T follicular helper cell (primary cell): ENCODE measurements at places on chromosomes 12 and 14.

- DNase-seq: no peak
Measured at GRCh38 chr12:79643821-79644220, 46.9 kb downstream of the PAWR start.

- no peak for DNase-seq
Measured at GRCh38 chr12:68007466-68007865, 18.2 kb downstream of the IFNG-AS1 start.

- no peak for DNase-seq
Measured at GRCh38 chr12:45351921-45352670, 136.2 kb downstream of the ANO6 start.

GRCh38 chr12:7068994-7069346 lies 8.5 kb downstream of the C1S start:
- no peak for DNase-seq

DNA sequence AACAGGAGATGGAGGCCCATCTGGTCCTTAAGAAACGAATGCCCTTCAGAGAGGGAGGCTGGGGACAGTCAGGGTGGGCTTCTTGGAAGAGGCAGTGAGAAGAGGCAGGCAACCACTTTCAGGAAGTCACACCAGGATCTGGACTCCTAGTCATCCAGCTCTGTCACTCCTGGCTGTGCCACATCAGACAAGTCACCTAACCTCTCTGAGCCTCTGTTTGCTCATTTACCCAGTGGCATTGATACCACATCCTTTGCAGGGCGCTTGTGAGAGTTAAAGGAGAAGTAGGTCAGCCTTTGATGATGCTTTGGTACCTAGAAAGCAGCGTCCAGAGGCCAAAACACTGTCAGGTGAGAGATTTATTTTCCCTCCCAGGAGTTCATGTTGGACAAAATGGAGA lies 11.1 kb downstream of the CCDC197 start:
- DNase-seq: no peak

DNA sequence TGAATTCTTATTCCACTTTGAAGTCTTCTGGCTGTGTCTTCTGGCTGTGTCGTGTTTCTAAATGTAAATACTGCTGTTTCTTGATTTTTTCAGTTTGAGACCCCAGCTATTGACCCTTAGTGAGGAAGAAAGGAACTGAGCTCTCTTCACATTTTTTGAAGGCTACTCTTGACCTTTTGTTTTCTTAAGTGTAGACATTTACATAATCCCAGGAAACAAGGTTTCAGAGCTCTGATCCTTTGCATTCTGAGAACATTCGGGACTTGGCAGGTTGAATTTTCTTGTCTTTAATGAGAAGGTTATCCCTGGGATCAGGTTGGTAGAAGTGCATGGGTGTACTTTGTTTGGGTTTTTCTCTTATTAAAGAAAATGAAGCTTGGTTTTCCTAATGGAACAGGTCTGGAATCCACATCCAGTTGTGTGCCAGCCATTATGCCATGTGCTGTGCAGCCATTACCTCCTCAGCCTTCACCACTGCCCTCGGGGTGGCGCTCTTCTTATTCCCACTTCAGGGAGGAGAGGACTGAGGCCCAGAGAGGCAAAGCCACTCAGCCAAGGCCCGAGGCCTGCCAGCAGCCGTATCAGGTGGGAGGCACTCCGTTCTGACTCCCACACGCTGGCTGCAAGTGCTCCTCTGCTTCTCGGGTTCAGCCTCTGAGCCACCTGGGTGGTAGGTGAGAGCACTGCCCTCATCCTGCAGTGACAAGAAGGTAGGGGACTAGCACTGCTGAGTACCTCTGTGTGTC lies 120.9 kb downstream of the BEGAIN start:
- no peak for DNase-seq

DNA sequence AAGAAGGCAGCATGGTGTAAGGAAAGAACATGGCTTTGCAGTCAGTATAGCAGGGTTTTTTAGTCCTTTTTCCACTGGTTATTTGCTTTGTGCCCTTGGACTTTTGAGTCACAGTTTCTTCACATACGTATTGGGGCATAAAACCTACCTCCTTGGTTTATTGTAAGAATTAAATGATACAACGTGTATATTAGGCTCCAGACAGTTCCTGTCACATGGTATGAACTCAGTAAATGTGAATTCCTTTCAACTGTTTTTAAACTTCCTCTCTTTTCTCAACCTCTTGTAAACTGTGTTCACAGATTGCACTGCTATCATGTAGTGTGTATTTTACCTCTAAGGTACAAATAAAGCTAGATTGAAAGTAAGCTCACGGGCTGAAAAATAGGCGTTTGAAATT lies 29.5 kb downstream of the MSRB3 start:
- DNase-seq: no peak

DNA sequence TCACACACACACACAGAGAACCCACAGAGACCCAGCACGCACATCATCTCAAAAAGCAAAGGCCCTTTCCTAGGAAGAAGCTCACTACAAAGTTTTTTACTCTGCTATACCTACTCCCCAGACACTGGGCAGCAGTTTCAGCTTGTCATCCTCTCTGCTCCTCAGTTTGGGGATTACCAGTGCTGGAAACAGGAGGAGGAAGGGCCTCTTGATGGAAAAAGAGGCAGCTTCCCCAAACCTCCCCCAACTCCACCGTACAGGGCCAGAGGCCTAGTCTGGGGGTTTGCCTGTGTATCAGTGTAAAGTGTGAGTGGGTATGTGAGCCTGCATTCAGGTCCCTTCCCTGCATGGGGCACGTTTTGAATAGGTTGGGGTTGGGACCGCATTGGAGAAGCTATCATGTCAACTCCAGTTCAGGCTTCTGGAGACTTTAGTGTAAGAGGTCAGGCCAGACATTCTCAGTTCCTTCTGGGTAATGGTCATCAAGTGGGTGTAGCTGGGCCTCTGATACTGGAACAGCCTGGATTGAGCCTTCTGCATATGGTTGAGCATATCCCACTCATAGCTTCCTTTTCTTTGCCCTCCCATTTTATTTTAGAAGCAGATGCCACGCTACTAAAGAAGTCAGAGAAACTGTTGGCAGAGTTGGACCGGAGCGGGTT lies 1.2 kb downstream of the REM2 start:
- no peak for DNase-seq

- no peak for DNase-seq
Measured at GRCh38 chr12:49972129-49972528, 618 bp upstream of the AQP6 start.

GRCh38 chr14:95758331-95758730 lies 44.4 kb upstream of the TCL1A start:
- DNase-seq: no peak

DNA sequence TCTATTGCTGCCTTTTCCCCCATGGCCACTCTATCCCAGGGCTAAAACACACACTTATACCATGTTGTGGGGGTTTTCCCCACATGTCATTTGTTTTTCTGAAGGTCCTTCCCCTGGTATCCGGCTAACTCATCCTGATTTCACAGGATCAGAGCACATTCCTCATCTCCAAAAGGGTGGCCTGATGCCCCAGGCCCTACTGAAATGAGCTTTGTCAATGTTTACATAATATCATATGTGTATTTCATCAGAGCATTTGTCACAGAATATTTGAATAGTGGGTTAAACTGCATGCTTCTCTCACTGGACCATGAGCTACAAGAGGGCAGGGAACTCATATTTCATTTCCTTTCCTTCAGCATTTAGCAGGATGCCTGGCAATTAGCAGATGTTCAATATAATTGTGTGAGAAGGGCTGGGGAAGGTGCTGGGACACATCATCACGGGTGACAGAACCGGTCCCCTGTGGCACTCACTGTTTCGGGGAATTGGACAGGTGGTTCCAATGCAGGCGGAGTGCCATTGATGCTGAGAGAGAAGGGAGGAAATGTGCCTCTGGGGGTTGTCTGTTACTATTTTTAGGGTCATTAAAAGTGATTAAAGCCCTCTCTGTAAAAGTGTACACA lies 26.8 kb downstream of the EMP1 start:
- no peak for DNase-seq

DNA sequence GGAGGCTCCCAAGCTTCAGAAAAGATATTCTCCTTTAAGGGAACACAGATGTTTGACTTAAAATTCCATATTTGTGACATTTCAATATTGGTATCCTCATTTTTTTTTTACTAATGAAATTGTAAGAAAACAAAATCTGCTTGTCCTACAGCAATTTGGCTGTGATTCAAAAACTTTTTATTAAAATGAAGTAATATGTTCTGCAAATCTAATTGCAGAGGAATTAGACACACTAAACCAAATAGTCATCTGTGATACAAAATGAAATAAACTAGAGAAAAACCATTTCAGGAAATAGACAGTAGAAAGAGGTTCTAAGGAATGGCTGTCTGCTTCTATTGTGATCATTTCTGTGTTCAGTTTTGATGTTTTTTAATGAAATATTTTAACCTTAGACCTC lies 50.1 kb upstream of the HIF1A start:
- DNase-seq: no peak

DNA sequence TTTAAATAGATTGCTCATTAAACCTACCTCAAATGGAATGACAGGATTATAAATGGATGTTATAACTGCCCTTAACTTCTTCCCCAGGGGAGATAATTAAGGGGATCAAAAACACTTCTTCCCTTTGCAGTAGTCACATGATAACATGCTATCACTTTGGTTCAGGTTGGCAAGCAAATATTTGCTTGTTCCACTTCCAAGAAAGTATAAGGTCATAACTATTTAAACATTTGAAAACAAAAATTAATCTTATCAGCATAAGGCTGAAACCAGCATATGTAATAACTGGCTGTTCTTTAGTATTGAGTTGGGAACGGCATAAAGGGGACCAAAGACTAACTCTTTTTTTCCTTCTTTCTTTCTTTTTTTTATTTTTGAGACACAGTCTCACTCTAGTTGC lies 2.4 kb upstream of the LYZ start:
- no peak for DNase-seq

DNA sequence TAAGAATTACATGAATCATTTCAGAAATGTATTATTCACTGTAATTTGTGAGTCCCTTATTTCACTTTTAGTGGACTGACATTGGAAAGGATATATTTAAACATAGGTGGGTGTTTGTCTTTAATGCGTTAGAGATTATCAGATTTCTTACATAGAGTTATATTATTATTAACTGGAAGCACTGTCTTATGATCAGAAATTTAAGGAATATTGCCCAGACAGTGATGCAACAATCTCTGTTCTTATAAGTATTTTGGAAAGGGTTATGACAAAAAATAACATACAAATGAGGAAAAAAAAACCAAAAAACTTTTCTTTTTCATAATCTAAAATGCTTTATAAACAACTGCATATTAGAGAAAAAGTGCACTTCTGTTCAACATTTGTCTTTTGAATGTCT lies 836.6 kb downstream of the SLC6A15 start:
- DNase-seq: no peak

DNA sequence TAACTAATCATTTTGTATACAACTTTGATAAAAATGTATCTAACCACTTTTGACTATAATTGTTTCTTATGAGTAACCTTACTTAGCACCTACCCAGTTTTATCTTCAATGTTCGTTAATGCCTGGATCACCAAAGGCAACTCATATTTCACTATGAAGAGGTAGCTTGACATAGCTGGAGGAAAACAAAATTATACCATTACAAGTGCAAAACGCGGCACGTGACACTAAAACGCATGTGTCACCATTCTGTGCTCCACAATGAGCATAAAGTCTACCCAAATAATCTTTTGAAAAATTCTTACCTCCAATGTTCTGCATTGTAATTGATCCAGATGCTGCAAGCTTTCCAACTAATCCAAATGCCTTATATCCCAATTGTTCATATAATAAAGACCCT lies 5.8 kb downstream of the SLC38A2 start:
- DNase-seq: no peak

DNA sequence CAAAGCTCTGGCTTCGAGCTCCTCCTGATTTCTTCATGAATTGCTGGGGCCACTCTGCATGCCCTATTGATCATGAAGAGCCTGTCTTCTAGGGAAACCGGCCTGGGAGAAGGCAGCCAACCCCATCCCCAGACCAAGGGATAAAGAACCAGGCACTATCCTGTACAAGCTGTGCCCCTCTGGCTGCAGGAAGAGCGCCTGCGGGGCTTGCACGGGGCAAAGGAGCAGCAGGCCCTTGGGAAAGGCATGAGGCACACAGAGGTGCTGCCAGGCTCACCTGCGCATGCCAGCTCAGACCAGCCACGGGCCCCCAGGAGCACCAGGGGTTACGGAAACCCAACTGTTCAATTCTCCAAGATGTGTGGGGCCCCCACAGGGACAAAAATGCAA lies 2.1 kb downstream of the ITPK1 start:
- no peak for DNase-seq

- no peak for DNase-seq
Measured at GRCh38 chr12:42361909-42362646, 36.1 kb downstream of the PPHLN1 start.
